HuH-7 (cell line): ENCODE measurements at places on chromosomes 1 and 21.
A peak's percentile ranks its signal among the peaks of the same experiment; 100 is the strongest.

DNA sequence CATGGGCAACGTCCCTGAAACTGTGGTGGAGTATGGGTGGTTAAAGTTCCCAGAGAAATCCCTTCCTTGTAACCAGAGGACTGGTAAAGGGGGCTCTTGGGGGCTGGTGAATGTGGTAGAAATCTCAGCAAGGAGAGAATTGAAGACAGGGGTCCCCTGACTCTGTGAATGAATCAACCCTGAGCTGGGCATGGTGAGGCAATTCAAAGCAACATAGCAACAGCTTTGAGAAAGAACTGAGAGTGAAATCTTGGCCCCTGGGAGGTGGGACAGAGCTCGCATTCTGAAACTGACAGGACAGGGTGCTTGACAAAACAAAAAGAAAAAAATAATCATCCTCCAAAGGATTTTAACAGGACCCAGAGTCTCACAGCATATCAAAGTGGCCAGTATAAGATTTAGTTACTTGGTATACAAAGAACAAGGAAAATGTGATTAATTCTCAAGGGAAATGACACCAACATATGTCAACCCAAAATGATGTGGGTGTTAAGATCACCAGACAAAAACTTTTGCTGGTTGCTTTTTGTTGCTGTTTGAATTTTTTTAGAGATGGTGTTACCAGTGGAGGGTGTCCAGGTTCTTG lies 11.7 kb upstream of the SUMO3 start:
- DNase-seq: no peak

DNA sequence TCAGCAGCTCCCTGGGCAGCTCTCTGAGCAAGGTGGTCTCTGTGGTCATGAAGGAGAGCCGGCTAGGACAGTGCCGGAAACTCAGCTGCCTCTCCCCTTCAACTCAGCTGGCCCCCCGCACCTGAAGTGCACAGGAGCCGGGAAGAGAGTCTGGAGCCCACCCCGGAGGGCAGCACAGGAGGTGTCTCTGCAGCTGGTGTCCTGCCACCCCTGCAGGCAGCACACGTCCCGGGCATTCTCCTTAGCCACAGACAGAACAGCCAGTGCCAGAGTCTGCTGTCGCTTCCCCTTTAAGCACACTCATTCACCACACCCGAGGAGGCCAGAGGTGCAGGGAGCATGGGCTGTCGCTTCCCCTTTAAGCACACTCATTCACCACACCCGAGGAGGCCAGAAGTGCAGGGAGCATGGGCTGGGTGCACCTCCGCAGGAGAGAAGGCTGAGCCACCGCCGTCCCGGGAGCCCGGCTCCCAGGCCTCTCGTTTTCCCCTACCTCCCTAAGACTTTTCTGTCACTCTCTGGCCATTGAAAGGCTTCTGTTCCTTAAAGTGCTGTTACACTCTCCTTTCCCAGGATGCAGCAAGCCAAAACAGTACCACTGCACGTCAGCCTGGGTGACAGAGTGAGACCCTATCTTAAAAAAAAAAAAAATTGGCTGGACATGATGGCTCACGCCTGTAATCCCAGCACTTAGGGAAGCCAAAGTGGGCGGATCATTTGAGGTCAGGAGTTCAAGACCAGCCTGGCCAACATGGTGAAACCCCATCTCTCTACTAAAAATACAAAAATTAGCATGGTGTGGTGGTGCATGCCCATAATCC lies 16.9 kb upstream of the SAMD11 start:
- peak; percentile 9 for DNase-seq

DNA sequence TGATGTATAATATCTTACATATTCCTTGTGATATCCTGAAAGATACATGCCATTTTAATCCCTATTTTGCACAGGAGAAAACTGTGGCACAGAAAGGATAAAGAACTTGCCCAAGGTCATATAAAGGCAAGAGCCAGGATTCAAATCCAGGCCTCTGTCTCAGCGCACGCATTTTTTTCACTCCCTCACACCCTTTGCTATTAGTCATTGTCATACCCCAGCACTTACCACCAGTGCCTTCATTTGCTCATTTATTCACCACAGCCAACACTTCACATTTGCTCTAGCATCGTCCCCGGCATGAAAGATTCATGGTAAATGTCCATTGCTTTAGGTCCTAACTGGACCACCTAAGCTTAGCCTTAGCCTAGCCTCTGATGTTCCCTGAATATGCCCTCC lies 14.2 kb downstream of the ALX3 start:
- DNase-seq: no peak

- DNase-seq: no peak
Measured at GRCh38 chr1:9984253-9984652, 12.8 kb upstream of the RBP7 start.

GRCh38 chr1:94020764-94021579 lies 100.0 kb downstream of the ABCA4 start:
- DNase-seq: no peak

DNA sequence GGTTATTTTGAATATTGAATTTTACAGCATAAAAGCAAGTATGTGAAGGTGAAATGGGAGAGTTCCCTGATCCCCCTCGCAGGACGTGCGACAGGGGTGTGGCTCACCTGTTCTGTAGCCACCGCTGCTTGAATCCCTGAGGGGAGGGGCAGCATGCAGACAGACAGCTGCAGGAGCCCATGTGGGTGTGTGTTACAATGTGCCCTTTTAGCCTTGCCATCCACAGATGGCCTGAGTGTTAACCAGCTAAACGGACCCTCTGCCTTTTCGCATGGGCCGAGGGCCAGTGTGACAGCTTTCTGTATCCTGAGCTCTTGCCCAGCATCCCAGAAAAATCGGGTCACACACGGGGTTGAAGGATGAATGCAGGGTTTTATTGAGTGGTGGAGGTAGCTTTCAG lies 43.3 kb downstream of the JAM2 start:
- no peak for DNase-seq

- DNase-seq: no peak
Measured at GRCh38 chr21:17631195-17631594, 18.5 kb upstream of the BTG3 start.

GRCh38 chr1:89603651-89604413 lies 29.1 kb upstream of the LRRC8C start:
- DNase-seq: no peak

DNA sequence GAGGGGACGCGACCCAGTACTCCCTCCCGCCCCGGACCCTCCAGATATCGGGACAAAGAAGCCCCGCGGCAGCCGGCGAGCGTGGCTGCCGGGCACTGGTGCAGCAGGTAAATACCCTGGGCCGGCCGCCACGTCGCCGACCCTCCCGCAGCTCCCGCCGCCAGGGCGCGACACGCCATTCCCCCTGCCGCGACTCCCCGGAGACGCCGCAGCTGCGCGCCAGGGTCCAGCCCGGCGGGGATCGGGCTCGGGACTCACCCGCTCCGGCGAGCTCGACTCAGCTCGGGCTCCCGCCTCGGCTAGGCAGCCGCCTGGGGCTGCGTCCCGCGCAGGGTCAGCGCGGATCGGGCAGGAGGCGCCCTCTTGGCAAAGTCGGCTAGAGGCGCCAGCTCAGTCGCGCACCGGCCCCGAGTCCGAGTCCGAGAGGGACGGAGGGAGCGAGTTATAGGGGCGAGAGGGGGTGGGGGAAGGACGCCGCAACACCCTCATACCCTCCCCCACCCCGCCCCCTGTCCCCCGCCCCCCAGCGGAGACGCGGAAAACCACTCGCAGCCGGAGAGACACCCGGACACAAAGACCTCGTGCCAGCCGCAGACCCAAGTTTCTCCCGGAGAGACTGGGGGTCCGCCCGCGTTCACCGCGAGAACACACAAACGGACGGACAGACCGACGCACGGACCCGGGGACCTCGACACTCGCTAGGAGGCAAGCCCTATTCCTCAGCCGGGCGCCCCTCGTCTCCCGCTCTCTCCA lies 985 bp downstream of the SYT6 start:
- peak; percentile 50 for DNase-seq
